ENCODE measurements at places on chromosomes 6 and 20. TPM values are rescaled to one million over a fixed set of nuclear protein-coding genes. Genes with fewer than 3 reads are reported as not detected.

Gene PNPLA1
- 1.00 TPM for total RNA-seq

GRCh38 chr6:13260831-13261230 is 67.5 kb downstream of the TBC1D7 start:
- no peak for DNase-seq

Gene RNF217
- 27.8 TPM for total RNA-seq

- no peak for DNase-seq
Measured at GRCh38 chr20:25654487-25654886, 30.7 kb upstream of the NANP start.

Gene RNF114
- 62.3 TPM for total RNA-seq

GRCh38 chr20:5947276-5947675 is 3.1 kb downstream of the TRMT6 start:
- DNase-seq: no peak

- no peak for DNase-seq
Measured at GRCh38 chr20:10863337-10864060, 189.7 kb upstream of the JAG1 start.

- DNase-seq: no peak
Measured at GRCh38 chr20:36109251-36109947, 45.1 kb upstream of the EPB41L1 start.

DNA sequence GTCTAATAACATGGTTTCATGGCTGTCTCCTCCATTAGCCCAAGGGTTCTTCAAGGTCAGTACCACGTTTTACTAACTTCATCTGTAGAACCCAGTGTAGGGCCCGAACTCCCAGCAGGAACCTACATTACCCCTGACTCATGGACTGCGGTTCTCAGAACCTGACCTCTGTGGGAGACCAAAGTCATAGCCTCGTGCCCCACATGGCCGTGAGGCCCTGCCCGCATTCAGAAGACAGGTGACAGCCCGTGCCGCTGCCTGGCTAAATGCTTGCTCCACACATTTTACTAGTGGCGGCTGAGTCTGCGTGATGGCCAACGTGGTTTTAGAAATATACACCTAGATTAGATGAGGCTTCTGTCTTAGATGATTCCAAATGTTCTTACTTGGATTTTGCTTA is 94.9 kb downstream of the CDH4 start:
- DNase-seq: no peak

DNA sequence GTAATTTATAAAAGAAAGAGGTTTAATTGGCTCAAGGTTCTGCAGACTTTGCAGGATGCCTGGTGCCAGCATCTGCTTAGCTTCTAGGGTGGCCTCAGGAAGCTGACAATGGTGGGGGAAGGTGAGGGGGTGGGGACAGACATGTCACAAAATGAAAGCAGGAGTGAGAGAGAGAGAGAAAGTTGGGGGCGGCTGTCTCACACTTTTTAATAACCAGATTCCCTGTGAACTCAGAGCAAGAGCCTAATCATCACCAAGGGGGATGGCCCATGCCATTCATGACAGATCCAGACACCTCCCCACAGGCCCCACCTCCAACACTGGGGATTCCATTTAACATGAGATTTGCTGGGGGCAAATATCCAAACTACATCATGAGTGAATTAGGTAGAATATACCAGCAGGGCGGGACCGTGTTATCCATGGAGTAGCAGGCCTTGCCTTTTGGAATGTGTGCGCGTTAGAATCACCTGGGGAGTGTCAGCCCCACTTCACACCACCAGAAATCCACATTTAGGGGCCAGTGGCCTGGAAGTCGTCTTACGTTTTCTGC is 258.8 kb downstream of the CDH4 start:
- DNase-seq: peak; percentile 25

Gene NCR2
- not detected for total RNA-seq

DNA sequence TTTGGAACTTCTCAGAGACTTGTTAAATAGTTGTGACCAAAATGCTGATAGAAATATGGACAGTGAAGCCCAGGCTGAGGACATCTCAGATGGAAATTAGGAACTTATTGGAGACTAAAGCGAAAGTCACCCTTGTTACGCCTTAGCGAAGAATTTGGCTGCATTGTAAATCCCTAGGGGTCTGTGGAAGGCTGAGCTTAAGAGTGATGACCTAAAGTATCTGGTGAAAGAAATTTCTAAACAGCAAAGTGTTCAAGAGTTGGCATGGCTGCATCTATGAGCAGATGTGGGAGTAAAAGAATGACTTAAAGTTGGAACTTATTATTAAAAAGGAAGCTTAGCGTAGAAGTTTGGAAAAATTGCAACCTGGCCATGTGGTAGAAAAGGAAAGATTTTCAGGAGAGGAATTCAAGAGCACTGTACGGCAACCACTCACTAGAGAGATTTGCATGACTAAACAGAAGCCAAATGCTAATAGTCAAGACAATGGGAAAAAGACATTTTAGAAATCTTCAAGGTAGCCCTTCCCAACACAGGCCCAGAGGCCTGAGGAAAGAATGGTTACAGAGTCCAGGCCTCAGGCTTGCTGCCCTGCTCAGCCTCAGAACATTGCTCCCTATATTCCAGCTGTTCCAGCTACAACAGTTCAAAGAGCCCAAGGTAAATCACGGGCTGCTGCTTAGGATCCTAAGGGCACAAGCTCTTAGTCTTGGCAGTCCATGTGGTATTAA is 61.6 kb upstream of the TNFRSF21 start:
- DNase-seq: no peak
